A172 (cell line): ENCODE measurements at places on chromosomes 1 and 21. TPM values are rescaled to one million over a fixed set of nuclear protein-coding genes. Genes with fewer than 3 reads are reported as not detected.

MTARC2 gene
- total RNA-seq = 0.55 and 0.89 TPM in 2 replicates

UBR4 gene
- total RNA-seq = 52.4 and 66.5 TPM in 2 replicates

LCE1C gene
- not detected in 2 replicates for total RNA-seq

NT5C1A gene
- not detected in 2 replicates for total RNA-seq
